NCI-H774 (cell line): ENCODE measurements at places on chromosomes 4 and X.
A peak's percentile ranks its signal among the peaks of the same experiment; 100 is the strongest.

GRCh38 chr4:48025005-48025404 lies 8.4 kb downstream of the NIPAL1 start:
- peak; percentile 73 for DNase-seq

- no peak for DNase-seq
Measured at GRCh38 chr4:147682755-147683154, 1.2 kb downstream of the PRMT9 start.

- no peak for DNase-seq
Measured at GRCh38 chr4:44761306-44761705, 35.0 kb upstream of the GNPDA2 start.

DNA sequence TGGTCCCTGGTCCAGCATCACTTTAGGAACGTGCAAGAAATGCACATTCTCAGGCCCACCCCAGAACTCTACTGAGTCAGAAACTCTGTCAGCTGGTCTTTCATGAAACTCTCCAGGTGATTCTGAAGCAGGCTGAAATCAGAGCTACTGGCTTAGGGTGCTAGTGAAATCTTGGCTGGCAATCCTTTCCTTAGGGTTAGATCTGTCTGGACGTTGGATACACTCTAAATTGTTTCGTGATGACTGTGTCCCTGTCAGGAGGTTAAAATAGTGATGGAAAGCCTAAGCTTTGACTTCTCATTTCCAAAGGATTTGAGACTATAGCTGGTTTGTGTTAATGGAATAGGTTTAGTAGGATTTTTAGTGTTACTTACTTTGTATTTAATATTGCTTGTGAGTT lies 99.1 kb downstream of the ARHGAP10 start:
- DNase-seq = no peak

DNA sequence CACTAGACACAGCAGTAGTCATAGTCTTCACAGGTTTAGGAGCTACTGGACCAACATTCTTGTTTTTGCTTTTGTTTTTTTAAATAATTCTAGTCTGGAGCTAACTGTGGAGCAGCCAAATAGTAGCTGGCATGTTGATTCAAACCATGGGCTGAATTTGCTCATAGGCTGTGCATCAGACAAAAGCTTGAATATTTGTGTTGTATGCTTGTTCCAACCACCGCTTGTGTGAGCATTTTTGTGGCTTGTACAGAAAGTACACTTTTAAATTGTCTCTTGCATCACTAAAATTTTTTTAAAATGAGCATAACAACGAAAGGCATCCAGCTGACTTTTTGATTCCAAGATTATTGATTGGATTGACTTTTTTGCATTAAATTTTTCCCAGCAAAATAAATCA lies 39.6 kb downstream of the CCNI start:
- DNase-seq = no peak

DNA sequence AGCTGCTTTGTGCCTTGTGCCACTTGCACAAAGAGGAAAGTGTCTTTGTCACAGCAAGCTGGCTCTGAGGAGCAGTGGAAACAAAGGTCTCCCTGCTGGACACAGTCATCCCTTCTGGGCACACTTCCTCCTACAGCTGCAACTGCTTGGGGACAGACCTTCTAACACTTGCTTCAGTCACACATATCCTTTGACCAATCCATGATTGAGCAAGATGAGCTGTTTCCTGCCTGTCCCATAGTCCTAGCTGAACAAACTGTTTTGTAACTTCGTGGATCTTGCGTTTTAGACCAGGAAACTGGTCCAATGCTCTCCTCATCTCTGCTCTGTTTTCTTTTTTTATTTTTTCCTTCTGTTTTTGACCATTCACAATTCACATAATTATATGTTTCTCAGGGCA lies 98.5 kb downstream of the RRAGB start:
- DNase-seq = no peak

GRCh38 chr4:185587030-185587426 lies 51.7 kb upstream of the PDLIM3 start:
- no peak for DNase-seq

DNA sequence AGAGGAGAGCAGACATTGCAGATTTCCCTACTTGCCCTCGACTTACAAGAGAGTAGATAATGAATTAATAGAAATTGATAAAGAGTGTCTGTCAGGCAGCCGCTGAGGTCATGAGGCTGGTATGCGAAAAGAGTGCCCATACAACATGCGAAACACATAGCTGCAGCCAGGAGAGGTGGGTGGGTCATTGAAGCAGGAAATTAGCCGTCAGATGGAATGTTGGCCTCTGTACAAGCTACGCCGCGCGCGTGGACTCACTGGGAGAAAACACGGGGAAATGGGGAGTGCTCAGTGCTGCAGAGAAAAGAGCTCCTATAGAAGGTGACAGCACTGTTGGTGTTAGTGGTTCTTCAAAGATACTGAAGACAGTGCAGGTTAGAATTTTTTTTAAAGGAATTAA lies 125.1 kb downstream of the RAPGEF2 start:
- no peak for DNase-seq

DNA sequence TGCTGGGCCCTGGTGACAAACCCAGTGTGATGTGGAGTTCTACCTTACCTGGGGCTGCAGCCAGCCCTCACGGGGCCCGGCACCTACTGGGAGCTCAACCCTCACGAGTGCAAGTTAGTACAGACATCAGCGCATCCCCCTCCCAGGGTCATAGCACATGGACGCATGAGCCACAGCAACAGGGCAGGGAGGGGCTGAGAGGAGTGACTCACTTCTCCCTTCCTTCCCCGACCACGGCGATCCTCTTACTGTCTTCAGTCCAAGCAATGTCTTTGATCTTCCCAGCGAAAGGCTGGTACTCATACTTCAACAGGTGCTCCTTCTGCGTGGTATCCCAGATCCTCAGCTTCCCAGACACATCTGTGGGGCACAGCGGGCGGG lies 17.8 kb downstream of the WDR1 start:
- DNase-seq = no peak

DNA sequence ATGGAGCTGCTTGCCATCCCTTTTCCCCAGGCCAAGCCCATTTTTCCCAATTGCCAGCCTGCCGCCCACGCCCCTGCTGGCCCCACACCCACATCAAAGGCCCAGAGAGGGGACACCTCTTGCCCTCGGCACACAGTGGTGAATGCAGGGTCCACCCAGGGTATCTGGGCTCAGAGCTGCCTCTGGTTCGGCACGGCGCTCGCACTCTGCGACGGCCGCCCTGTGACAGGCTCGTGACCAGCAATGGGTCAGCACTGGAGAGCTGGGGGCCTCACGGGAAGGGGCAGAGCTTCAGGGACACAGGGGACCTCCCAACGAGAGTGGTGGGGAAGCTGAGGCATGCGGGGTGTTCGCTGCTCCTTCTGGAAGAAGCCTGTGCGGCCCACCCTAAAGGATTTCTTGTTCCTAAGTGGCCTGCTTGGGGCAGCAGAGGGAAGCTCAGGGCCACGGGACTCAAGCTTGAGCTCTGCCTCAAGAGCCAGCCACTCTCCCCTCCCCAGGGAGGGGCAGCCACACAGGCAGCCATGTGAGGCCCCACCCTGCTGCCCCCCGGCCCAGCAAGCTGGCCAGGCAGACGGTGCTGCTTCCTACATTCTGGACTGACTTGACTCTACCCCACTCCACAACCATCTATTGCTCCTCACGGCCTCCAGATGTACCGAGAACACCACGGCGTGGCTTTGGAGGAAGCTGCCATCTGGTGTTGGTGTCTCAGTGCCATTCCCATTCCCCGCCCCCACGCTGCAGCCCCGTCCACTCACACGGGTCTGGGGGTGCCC lies 73.7 kb downstream of the ABLIM2 start:
- no peak for DNase-seq

DNA sequence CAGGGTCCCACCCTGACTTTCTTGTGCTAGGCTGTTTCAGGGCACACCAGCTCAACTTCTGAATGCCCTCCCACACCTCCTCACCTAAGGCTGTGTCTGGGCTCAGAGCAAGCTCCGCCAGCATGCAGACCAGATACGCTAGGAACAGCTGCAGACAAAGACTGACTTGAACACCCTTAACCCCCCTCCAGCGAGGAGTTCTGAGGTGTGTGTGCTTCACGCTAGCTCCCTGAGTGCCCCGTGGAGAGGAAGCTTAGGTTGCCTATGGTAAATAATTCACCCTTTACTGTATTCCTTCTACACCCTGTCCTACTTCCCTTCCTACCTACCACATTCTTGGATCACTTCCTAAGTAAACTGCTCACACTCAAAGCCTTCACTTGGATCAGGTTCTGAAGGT lies 115.0 kb downstream of the VCX3B start:
- DNase-seq = no peak

- DNase-seq = no peak
Measured at GRCh38 chr4:19650903-19651864, 600.5 kb upstream of the SLIT2 start.

DNA sequence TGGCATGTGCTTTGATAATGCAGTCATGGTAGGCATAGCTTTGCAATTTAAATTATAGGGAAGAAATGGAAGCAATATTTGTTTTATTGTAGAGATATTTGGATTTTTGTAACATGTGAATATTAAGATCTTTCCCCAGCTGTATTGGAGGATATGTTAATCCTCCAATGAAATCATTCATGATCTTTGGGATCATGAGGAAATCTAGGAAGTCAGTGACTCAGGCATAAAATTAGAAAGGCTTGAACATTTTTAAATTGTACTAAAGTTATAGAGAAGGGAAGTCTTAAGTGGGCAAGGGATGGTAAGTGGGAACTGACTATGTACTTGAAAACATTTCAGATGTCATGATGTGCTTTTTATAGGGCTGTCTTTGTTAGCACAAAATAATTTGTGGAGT lies 46.8 kb downstream of the FIP1L1 start:
- no peak for DNase-seq
